ENCODE measurements at places on chromosomes 16 and 17.

DNA sequence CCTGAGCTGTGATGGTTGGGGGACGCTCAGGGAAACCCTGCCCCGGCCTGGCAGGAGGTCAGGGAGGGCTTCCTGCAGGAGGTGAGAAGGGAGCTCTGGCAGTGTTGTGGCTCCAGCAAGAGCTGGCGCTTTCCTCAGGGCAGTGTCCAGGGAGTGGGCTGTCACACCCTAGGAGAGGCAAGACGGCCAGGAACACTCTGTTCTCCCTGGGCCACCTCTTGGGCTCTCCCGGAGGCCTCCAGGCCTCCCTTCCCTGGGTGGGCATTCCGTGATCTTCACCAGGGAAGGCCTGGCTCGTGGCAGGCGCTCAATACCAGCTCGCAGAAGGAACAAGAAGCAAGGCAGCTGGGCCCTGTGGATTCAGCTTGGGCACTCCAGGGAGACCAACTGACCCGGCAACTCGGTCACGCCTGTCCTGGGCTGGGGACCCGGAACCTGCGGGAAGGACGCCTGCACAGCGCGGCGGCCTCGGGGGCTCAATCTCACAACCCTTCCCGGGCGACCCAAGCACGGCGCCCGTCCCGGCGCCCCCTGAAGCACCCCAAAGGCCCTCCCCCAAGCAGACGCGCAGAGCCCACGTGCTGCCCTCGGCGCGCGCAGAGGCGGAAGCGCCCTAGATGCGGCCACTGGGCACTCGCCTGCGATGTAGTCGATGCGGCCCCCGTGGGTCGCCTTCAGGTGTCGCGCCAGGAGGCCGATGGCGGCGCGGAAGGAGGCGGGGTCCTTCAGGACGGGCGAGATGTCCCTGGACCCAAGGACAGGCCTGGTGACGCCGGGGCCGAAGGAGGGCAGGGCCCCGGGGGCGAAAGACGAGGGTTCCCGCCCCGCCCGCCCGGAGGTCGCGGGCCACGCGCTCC is 588 bp downstream of the APRT start:
- peak; percentile 86 for DNase-seq

- DNase-seq, result no peak
Observed at GRCh38 chr17:28169621-28170349, 127.3 kb downstream of the NLK start.

DNA sequence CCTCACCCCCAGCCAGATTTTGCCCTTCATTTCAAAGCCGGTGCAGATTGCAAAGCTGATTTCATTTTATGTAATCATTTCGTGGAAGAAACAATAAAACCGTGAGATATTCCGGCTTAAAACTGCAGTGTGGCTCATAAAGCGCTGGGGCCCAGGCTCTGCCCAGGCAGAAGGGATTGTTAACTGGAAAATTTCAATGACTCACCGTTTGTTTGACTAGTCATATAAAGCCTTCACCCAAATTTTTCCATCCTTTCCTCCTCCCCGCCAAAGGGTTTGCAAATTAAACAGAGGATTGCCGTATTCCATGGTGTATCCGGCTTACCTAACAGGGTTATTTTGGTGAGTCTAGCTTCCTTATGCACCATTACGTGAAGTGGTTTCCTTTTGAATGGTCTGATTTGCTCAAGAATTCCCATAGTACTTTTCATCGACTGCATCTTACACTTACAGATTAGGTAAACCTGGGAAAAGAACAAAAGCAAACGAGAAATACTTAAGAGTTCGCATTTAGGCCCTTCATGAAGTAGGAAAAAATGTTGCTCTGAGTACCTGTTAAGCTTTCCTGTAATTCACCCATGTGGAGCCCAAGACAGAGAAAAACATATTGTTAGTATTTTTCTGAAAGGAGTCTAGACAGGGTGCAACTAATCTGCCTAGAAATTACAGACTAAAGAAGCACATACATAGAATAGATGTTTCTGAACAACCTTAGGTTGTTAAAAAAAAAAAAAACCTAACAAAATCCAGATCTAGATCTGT is 949 bp upstream of the GSPT1 start:
- no peak for DNase-seq

DNA sequence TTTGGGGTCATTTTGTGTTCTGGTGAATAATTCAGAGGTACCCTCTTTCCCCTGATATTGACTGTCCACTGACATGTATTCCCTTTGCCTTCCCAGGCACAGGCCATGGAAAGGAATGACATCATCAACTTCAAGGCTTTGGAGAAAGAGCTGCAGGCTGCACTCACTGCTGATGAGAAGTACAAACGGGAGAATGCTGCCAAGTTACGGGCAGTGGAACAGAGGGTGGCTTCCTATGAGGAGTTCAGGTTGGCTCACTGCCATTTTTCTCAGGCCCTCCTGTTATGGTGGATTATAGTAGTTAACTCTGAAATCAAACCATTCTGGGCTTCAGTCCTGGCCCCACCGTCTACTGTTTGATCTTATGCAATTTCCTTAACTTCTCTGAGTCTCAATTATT is 1.6 kb upstream of the EFTUD2 start:
- DNase-seq, result no peak

DNA sequence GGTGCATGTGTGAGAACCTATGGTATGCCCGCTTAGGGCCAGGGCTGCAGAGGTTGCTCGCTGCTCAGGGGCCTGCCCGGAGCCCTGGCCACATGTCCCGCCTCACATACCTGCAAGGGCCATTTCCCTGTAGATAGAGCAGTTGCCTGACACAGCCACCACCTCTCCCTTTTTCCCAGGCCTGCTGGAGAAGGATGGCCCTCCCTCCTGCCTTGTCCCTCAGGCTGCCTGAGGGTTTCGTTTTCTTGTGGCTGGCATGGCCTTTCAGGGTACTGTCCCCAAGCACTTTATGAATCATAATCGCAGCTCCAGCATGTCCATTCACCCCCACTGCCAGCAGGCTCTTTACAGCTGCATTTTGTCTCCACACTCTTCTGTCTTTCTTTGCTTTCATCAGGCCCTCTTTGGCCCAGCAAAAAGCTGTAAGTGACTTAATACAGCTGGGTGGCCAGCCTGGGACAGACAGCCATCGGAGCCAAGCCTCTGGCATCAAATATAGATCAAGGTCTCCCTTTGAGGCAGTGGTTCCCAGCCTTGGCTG is 65.7 kb downstream of the MPRIP start:
- DNase-seq, result no peak

GRCh38 chr17:44084131-44084538 is 13.6 kb downstream of the G6PC3 start:
- peak; percentile 61 for DNase-seq
